Stimulated activated naive CD4-positive, alpha-beta T cell treated with Interleukin-2 at 50 U/mL for 16 hours (primary cell): ENCODE measurements at places on chromosomes 7 and 10.
A peak's percentile ranks its signal among the peaks of the same experiment; 100 is the strongest.

- no peak for DNase-seq
These were observed 244.8 kb downstream of the BAMBI start for GRCh38 chr10:28922127-28922526.

DNA sequence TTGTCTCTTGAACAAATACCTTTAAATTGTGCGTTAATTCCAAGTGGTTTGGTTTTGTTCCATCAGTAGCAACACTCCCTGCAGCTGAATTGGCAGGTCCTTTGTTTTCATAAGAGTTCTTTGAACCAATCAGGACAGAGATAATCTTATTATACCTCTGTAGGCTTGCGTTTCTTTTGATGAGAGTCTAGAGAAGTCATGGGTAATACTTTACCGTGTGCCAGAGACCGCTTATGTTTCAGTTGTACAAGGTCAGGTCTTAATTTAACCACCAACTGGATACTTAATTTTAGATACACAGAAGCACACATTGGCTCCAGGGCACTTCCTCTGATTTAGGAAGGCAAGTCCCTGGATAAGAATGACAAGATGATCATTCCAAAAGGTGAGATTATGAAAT lies at the start of gene ASB15:
TSS of gene ASB15 (plus strand) at position 292 of the 400 bp plus-strand sequence. CDS start 12,682 bp downstream, outside the sequence.
- no peak for DNase-seq

GRCh38 chr10:132480356-132480755 lies 57.2 kb upstream of the INPP5A start:
- DNase-seq = no peak

DNA sequence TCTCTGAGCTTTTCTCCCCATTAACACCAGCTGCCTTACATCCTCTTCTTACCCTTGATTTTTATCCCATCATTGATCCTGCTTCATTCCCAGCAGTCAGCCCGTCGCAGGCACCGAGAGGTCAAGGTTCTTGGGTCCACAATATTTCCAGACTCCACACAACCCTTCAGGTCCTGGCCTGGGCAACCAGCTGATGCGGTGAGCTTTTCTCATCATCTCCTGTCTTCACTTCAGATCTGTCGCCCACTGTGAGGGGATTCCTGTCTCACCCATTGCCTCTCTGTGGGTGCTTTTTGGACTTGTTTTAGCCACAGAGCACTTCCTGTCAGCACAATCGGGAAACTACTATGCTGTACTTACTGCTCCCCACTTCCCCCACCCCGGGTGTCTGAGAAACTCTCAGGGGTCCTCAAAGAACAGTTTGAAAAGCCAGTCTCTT lies 8.4 kb upstream of the PVRIG start:
- no peak for DNase-seq

GRCh38 chr10:125144693-125145623 lies 15.4 kb downstream of the CTBP2 start:
- DNase-seq = peak; percentile 8

- DNase-seq = no peak
These were observed 154.9 kb downstream of the ADRA2A start for GRCh38 chr10:111231779-111232178.

DNA sequence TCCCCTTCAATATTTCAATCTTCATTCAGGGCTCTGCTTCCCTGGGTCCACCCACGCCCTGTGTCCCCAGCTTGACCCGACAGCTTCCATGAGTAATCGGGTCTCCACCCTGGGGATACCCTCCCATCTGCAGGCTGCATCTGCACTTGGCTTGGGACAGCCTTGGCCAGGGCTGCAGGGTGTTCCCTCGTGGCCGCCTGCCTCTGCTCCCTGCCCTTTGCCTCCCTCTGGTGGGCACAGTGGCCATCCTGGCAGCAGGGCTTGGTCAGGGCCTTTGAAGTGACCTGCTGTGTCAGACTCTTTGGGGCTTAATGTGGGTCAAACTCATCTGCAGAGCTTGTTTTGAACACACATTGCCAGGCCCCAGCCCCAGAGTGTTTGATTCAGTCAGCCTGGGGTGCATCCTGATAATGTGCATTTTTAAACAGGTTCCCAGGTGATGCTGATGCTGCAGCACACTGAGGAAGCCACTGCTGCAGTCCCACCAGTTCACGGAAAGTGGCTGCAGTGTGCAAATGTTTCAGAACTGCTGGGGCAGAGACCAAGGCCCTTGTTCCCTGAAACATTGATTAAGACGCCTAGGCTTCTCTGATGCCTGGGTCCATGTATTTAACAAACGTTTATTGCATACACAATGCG lies 80.7 kb upstream of the SEC61G start:
- no peak for DNase-seq

- no peak for DNase-seq
These were observed 3.6 kb downstream of the ODAD2 start for GRCh38 chr10:27995311-27995710.

DNA sequence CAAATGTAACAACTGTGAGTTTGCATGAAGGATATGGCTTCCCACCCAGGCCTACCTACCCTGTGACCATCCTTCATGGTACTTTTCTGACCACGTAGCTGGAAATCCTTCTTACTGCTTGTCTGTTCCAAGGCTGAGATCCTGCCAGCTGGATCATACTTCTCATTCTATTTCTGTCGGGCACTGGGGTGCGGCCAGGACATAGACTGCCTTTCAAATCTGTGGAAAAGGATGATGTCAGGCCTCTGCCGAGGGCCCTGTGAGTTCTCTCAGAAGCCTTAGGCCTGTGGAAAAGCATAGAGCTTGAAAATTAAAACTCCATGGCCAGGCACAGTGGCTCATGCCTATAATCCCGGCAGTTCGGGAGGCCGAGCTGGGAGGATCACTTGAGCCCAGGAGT lies 10.0 kb downstream of the VWC2 start:
- DNase-seq = no peak

DNA sequence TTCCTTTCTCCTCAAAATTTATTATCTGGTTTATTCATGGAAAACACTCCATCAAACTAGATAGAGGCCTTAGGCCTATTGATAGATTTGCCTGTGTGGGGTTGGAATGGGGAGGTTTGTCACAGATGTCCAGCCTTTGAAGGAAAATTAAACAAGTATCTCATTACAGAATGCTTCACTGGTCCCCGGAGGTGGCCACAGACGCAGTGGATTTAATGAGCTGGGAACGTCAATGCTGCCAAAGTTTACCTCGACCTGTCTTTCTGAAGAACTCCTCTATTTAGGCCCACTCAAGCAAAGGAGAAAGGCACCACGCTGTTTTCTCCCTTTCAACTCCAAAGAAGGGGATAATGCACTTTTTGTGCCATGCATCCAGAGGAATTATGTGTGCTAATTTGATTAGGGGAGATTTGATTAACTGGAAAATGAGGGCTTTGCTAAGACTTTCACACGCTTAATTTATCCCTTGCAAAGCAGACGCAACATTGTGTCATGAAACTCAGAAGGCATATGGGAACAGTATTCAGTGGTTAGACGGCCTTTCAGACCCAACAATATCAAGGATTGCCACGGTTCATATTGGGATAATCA lies 558.8 kb upstream of the GALNT17 start:
- DNase-seq = no peak

DNA sequence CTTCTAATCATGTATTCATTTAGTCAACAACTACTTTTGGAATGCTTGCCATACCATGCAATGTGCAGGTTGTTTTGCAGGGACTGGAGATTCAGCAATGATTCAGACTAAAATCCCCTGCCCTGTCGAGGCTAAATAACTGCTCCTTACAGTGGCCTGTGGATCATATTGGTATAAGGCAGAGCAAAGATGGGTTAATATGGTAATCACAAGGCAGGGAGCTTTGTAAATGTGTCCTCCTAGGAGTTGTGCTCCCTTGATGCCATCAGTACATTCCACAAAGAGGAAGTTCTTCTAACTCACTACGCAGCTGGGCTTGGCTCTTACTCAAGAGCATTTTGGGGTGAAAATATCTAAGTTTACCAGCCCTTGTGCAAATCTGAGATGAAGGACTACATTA lies 614 bp upstream of the IFIT2 start:
- no peak for DNase-seq

DNA sequence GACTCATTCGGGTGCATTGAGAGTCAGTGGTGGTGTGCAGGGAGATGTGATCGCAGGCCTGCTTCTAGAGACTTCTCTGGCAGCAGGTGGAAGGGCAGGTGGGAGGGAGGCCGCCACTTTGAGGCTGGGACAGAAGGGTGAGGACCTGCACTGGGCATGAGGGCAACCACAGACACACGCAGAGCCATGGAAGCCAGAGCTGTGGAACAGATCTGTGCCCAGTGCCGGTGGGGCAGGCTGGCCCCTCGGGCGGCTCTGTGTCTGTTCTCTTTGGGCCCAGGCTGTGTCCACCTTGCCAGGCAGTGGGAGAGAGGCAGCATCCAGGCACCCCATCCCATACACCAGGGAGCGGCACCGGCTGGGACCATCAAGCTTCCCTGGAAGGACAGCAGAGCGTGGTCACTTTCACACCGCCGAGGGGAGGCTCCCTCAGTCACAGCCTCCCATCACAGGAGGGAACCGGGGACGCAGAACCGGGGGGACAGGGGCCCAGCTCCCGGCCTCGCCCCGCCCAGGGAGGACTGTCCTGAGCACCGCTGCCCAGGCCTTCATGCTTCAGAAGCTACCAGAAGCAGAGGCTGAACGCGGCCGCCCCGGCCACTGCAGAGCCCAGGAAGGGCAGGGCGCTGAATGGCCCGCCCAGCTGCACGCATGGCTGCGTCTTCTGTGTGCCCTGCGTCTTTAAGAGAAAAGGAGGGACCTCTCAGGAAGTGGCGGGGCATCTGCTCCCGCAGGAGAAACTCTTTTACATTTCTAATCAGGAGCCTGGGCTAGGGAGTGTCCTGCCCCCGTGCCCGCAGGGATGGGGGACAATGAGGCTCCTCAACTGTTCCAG lies 32.1 kb downstream of the EN2 start:
- no peak for DNase-seq

DNA sequence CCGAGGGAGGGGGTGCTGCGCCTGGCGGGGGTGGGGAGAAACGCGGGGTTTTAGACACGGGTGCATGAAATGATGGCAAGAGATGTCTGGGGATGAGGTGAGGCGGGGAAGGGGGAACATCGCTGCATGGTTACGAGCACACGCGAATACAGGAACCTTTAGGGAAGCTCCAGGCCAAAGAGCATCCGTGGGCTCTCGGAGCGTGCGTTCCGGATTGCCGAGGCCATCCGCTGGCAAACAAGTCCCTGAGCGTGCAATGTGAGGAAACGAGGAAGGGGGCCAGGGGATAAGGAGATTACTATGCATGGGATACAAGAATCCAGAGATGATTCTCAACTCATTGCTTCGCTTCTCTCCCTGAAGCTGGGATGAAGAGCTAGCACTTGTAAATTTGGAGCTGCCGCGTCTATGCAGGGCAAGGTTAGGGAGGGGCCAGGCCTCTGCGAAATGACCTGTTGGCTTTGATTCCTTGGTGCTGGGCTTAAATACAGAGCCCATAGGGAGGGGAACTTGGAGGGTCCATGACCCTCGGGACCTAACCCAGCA lies 520 bp upstream of the WNT2 start:
- no peak for DNase-seq

DNA sequence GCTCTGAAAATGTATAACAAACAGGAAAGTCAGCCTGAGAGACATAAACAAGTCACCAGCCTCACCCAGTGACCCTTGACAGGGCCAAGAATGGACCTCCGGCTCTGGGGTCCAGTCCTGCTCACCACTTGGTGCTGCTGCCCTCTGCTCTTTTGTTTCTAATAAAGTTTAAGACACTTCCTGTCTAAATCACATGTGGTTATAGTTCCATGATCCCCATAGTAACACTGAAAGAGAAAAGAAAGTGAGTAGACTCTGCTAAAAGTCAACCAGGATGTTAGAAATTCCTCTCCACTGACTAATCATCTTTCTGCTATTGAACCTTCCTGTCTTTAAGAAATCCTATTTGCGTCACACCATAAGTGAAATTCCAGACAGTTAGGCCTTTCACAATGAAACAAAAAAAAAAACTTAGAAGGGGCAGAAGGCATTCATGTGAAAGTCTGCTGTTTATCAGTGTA lies 179.2 kb upstream of the BET1 start:
- DNase-seq = no peak

GRCh38 chr10:120145107-120145506 lies 252.6 kb downstream of the SEC23IP start:
- no peak for DNase-seq

- DNase-seq = no peak
These were observed 100.2 kb upstream of the RELN start for GRCh38 chr7:104089612-104090011.

GRCh38 chr10:78357141-78358063 lies 323.7 kb downstream of the RPS24 start:
- DNase-seq = no peak

DNA sequence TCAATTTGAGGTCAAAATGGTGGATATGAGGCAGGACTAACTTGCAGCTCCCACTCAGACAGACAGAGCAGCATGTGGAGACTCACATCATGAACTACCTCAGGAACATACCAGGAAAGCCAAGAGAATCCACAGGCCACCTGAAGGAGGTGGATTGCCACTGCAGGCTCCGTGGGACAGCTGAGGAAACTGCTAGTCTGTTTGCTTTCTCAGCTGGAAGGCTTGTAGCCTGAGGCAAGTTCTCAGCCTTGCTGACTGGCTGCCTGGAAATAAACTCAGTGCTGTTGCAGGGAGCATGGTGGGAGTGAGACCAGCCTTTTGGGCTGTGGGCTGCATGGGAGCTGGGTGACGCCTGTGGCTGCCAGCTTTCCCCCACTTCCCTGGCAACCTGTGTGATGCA lies 202.9 kb downstream of the ZNF248 start:
- no peak for DNase-seq

- DNase-seq = no peak
These were observed 199.7 kb upstream of the LRRN3 start for GRCh38 chr7:110891197-110891596.

- no peak for DNase-seq
These were observed 644.6 kb downstream of the AUTS2 start for GRCh38 chr7:70242826-70243225.

DNA sequence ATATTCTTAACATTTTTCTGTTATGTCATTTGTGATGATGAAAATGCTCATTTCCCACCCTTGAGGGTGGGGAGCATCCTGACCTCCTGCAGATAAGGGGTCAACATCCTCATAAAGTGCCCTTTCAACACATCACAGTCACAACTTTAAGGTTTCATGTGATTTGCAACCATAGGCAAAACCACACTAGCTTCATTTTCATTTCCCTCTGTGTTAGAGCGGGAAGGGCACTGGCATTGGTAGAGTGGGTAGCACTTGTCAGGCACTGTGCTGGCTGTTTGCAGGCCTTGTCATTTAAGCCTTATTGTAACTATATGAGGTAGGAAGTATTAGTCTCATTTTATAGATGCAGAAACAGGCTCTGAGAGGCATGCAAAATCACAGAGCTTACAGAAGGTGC lies 39.8 kb downstream of the PSMC2 start:
- no peak for DNase-seq

DNA sequence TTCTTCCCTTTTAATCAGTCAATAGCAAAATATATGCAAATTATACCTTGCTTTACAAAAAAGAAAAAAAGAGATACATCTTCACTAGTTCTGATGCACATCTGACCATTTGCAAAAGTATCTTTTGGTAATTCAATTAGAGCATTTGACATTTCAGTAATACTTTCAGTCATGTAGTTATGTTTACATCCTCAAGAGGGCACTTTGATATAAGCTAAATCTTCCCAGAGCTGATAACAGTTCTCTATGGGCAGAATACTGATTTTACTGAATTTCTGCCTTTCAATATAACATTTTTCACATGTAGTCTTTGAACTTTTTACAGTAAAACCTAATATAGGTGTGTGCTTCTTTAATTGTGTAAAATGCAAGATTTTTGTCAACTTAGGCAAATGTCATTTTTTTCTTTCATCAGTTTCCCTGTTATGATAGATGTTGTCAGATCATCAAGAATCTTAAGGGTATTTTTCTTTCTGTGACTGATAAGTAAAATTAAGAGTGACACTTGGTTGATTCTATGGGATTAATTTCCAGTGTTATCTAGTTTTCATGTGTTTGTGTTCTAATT lies 703.5 kb upstream of the SEMA3D start:
- DNase-seq = no peak
